Sciatic nerve (tissue), 2 donors: ENCODE measurements at places on chromosomes 13 and 19. TPM values are rescaled to one million over a fixed set of nuclear protein-coding genes. Genes with fewer than 3 reads are reported as not detected.

DNA sequence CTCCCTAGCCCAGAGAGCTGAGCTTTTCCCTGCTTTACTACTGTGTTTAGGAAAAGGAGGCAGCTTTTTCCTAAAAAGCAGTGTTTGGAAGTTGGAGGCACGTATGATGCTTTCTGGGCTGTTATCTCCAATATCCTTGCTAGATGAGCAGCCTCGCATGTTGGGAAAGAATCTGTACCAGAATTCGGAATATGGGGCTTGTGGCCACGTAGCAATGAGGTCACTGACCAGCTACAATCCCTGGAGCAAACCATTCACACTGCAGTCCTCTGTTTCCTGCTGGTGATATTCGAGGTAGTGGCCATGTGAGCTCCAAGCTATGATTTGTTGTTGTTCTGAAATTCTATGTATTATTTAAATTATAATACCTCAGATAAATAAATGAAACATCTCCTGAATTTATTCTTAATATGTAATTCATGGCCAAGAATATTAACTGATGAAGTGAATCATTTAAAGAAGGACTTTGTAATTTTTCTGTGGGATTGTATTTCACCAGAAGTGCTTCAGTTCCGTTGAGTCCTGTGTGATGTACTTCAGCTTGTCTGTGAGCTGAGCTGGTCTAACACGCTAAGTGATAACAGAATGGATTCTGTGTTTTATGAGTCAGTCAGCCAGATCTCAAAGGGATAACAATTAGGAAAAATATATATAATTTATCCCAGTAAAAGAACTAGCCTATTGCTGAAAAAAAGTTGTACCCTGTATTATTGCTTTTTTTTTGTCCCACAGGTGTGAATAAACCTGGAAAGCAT is 319.5 kb downstream of the SHISA2 start:
- DNase-seq = no peak

DNA sequence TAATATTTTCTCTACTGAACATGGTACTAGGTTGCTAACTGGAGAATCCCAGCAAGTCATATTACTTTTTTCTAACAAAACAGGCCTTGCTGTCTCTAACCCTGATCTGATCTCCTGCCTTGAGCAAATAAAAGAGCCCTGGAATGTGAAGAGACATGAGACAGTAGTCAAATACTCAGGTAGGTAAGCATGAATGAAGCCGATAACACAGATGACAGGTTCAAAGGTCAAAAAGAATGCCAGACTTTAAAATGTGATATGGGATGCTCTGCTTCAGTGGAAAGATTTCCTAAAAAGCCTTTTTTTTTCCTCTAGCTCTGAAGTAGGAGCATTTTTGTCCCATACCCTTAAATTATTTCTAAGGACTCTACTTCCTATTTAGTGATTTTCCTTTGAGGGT is 28.7 kb downstream of the ZNF726 start:
- no peak for DNase-seq

- no peak for DNase-seq
These were observed 11.3 kb upstream of the RFC3 start for GRCh38 chr13:33806470-33807248.

The CYP4F12 gene
- total RNA-seq = 23.6 TPM

DNA sequence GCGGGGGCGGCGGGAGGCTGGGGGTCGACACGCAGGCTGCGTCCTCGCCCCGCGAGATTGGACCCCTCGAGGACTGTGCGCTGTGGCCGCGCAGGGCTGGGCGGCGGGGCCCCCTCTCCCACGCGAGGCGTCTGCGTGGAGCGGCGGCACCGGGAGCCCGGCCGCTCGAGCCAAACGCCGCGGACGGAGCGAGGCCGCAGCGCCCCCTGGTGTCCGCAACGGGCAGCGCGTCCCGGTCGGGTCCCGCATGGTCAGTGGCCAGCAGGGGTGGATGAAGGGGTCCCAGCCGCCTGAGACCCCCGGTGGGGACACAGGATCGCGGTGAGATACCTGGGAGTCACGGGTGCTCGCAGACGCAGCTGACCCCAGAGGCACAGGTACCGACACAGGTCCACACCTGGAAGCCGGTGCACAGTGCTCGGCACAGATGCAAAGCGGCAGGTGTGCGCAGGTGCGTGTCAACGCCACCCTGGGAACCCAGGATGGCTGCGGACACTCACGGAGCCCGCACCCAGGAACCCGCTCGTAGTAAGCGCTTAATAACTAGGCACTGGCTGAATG is 2.1 kb upstream of the CIRBP start:
- peak; percentile 89 for DNase-seq

DNA sequence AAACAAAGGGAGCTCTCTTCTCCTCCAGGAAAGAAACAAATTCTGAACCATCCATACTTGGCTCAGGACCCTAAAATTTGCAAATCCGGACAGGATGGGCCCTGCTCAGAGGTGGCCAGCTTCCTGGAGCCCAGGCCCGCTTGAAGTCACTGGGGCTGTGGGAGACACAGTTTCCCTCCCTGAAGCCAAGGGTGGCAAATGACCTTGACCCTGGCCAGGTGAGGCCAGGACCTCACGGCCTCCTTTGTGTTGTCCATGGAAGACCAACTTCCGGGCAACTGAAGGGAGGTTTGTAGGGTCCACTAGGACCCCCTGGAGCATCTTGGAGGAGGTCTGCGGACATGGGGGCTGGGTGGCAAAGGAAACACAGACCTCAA is 5.5 kb downstream of the NANOS3 start:
- no peak for DNase-seq

DNA sequence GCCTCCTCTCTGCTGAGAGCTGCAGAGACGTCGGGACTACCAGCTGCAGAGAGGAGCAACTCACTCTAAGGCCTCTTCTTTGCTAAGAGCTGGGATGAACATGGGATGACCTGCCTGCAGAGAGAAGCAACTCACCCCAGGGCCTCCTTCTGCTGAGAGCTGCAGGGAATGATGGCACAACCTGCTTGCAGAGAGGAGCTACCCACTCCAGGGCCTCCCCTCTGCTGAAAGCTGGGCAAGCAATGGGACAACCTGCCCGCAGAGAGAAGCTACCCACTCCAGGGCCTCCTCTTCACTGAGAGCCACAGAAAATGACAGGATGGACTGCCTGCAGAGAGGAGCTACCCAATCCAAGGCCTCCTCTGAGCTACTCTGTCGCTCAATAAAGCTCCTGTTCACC is 6.9 kb upstream of the MLLT1 start:
- DNase-seq = no peak

DNA sequence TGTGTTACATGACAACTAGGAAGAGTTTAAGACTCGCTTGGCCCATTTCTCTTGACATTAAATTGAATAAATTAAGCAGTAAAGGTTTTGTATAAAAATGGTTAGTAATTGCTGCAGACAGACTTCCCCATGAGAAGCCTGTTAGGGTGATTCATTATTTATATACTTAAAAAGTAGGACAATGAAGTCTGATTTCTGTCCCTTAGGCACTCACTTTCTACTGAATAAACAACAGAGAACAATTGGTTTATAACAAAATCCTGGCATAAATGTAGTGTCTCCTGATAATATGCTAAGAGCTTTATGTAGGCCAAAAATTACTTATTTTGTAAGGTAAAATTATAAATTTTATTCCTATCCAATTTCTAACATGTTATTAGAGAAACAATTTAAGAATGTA is 2138.5 kb upstream of the PCDH20 start:
- DNase-seq = no peak

DNA sequence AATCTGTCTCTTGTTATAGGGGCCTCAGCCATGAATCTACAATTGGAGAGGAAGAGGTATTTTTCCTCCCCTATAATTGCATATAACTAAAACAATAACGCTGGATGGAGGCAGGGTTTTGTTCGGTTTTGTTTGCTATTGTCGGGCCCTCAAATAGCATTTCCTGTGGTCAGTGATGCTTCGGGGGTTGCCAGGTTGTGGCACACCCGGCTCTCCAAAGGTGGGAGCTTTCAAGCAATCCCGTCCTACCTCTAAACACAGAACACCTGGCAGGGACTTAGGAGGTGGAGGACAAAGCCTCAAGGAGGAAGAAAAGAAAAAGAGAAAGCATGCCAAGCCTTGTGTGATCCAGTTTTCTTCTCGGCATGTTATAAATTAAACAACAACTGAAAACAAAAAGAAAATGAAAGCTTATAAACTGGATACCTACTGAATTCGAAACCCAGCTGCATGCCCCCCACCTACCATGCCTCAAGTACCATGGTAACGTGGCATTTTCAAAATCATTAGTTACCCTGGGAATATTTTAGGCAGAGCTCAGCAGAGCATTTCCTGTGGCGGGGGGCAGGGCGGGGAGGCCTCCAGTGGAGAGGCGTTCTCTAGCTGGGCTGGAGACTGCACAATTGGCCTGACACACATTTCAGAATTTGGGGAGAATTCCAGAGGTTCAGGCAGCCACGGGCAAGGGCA is 213.8 kb downstream of the DCLK1 start:
- DNase-seq = no peak

The BORA gene
- 2.4 TPM for total RNA-seq

DNA sequence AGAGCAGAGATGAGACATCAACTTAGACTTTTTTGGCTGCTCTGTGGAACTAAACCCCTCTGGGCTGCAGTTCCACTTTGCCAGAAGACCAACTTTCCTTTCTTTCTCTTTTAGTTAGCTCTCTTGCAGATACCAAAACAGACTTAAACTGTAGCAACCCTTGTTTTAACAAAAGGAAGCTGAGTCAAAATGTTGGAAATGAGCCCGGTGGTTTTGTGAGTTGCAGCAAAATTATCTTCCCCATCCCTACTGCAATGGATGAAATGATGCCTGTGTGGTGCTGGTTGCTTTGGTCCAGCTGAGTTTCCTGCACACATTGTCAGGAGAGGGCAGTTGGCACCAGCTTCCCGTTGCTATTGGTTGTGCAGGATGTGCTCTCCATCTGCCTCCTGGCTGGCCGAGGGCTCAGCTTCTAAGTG is 115.3 kb downstream of the LRCH1 start:
- no peak for DNase-seq

The USHBP1 gene
- 9.6 TPM for total RNA-seq

The NOVA2 gene
- total RNA-seq = 9.9 TPM

GRCh38 chr13:29830000-29830399 is 20.4 kb downstream of the UBL3 start:
- no peak for DNase-seq

DNA sequence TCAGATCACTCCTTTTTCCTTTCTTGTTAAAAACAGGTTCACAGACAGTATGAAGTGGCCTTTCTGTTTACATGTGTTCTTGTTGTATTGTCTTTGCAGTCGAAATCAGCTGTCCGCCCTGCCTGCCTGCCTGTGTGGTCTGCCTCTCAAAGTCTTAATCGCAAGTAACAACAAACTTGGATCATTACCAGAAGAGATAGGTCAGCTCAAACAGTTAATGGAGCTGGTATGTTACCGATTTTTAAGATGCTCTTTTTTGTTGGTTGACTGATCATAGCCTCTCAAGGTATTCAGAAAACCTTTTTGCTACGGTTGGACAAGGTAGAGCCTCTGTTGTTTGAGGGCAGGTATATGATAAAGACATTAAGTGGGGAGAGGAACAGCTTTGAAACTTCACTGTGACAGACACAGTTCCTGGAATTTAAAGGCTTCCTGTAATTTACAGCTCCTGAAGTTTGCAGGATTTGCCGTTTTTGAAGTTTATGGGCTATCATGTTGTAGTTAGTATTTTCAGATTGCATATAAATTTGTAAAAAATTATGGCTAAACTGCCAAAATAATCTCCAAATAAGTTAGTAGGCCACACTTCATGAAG is 116.1 kb downstream of the LRCH1 start:
- no peak for DNase-seq

The PODNL1 gene
- 17.8 TPM for total RNA-seq

The ZC3H13 gene
- total RNA-seq = 74.1 TPM

DNA sequence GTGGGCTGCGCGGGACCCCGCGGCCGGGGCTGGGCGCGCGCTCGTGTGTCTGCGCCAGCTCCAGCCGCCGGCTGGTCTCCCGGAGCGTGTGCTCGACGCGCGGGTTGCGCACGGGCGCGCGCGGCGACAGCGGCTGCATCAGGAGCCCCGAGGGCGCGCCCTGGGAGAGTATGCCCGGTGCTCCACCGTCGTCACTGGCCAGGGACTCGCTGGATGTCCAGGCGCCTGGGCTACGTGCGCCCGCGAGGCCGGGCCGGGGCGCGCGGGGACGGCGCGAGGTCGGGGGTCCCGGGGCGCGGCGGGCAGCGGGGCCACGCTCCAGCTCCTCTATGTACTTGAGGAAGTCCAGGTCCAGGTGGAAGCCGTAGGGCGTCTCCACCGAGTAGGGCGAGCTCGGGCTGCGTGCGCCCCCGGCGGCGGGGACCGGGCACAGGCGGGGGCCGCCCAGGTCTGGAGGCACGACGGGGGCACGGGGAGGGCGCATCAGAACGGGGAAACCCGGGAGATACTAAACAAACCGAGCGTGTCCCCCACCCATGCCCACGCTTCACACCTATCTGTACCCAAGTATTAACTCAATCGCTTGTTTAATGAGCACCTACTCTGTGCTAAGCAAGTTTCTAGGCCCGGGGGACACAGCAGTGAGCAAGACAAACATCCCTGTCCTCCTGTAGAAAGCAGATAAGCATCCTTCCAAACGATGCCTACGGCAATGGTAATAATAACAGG is 7.6 kb downstream of the KANK3 start:
- DNase-seq = no peak
